ENCODE measurements at places on chromosomes 2 and 18.
A peak's percentile ranks its signal among the peaks of the same experiment; 100 is the strongest.

- no peak for DNase-seq
These were observed 91.7 kb upstream of the EPC2 start for GRCh38 chr2:148552675-148553331.

DNA sequence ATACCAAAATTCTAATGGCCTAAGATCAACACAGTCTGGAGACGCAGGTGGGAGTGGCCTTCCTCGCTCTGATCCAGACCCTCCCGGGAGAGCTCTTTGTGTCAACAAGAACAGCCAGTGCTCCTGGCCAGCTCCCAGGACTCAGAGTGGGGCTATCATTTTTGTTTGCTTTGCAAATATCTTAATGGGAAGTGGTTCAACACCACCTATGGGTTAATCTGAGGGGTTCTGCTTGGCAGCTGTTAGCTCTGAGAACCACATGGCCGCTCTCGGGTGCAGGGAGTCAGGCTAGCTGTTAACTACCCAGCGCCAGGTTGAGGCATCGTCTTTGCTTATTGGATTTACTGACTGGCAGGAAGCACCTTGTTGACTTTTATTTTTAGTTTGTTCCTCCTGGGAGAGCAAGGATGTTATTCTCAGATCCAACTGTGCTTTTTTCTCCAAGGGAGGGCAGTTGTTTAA lies 184.8 kb upstream of the SP5 start:
- no peak for DNase-seq

DNA sequence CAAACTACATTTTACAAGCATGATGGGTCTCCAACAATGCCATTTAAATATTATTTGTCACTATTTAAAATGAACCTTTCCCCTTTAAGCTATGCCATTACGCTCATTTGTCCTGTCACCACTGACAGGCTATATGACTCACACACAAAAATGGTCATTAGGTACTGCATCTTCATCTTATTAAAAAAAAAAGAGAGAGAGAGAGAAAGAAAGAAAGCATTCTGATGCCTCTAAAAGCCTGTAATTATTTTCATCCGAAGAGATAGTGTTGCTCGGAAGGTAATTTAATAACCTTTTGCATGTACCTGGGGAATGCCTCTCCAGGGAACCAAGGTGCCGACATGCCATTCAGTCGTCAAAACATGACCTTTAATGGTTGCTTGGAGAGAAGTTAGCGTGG lies 226.7 kb downstream of the ARHGAP15 start:
- DNase-seq: no peak

DNA sequence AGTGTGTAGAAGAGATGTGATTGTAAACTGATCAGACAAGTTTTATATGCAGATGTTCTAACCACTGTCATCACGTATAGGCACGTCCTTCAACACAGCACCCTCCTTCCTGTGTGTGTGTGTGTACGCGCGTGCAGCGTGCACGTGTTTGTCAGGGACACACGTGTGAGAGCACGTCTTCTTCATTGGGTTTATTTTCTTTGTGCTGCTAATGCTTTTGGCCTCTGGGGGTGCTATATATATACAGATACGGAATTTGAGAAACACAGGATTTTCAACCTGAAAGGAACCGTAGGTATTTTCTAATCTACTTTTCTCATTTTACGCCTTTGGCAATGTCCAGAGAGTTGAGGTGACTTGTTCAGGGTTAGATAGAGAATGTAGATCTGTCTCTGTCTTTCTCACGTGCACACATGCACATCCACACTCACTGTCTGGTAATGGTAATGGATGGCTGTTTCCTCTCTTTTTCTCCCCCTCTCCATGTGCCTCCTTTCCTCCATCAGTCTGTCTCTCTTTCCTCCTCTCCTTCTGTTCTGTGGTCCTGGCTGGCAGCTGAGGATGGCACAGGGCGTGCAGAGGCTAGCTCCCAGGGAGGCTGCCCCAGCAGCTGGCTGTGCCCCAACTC lies 13.4 kb upstream of the CELF4 start:
- DNase-seq: no peak

DNA sequence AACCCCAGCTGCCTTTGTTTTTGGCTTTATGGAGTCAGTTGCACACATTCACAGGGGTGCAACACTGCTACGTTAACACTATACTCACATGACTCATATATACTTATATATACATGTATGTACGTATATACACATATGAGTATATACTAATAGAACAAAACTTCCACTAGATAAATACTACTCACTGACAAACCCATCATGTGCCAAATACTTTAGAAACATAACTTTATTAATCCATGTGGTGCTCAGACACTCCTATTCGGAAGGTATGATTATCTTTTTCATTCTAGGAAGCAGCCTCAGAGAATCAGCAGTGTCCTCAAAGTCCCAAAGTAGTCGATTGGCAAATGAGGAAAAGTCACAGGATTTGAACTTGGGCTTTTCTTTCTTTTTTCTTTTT lies 7.9 kb downstream of the PMAIP1 start:
- DNase-seq: no peak

GRCh38 chr2:19256121-19256601 lies 102.3 kb downstream of the OSR1 start:
- DNase-seq: no peak

DNA sequence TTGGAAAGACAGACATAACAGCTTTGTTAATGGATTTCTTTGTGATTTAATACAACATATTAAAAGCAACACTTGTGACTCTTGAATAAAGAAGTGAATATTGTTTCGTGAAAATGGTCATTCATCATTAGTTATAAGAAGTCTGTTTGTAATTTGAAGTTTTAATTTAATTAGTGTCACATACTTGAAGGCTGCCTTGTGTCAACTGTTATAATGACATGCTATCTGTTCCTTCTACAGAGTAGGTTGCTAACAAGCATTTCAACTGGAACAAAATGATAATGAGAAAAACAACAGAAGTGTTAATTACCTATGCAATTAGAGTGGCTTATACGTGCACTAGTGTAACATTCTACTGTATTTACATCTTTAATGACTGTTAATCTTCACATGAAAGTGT lies 624.7 kb downstream of the LRP1B start:
- no peak for DNase-seq

DNA sequence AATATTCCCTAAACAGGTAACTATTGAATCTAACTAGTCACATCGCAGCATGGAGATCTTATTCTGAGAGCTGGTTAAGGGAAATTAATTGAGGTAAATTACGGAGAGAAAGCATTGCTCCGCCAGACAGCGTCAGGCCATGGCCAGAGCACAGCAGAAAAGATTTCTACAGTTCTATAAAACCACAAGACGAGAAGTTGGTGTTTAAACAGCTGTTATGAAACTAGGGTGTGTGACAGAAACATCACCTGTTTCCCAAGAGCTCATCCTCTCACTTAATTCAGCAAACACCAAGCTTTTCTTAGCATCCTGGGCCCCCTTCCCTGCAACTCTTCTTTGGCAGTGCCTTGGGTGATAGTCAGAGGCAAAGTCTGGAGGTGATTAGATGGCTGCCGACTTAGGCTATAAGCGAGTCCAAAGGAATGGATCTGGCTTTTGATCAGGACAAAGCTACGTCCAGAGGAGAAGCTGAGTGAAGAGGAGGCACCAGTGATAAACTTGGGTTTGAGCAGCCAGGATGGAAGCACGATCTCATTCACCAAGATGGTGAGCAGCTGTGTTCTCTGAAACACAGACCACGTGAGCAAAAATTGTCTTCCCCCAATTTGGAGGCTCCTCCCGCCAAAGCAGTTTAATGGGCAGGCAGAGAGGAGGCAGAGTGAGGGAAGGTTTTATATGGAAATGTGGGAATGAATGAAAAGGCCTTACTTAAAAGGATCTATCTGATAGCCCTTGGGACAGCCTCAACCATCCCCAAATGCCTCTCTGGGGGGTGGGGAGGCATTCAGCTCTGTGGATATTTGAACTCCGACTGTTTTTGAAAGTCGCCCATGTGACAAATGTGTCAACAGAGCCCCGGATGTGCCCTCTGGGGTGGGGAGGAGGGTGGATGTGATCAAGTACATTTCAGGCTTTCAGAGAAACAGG lies 57.8 kb downstream of the PKDCC start:
- DNase-seq: peak; percentile 46

DNA sequence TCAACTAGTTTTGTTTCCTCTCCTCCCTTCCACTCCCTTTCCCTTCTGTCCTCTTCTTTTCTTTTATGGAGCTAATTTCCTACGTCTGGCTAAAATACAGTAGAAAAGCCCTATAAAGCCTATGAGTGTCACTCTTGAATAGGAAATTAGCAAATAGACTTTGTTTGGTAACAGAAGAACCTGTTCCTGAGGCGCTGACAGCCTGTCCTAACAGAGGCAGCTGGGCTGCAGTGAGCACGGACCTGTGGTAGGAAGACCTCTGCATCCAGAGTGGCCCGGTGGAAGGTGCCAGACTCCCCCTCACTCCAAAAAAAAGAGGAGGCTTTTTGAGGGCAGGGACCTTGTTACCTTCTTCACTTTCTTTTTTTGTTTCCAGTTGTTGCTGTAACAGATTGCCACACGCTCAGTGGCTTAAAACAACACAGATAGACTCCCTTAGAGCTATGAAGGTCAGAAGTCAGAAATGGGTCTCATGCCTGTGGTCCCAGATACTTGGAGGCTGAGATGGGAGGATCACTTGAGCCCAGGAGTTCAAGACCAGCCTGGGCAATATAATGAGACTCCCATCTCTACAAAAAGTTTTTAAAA lies 81.2 kb upstream of the TXNDC2 start:
- no peak for DNase-seq

DNA sequence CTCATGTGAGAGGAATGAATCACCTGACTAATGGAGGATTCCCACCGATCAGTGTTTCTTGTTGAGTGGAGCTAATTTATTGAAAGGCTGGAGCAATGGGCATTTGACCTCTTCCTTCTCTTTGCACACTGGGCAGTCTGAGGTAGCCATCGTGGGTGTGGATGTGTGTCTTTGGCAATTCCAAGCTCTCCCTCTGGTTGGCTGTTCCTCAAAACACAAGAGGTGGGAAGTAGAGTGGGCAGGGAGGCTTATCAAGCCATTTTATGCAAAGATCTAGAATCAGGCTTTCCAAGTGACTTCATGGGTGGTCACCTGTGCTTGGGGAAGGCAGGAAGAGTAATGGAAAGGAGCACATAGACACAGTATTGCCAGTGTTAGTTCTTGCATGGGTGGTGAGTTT lies 154.8 kb downstream of the INSIG2 start:
- DNase-seq: no peak

GRCh38 chr18:74567822-74568221 lies 29.8 kb upstream of the ZNF407 start:
- no peak for DNase-seq

DNA sequence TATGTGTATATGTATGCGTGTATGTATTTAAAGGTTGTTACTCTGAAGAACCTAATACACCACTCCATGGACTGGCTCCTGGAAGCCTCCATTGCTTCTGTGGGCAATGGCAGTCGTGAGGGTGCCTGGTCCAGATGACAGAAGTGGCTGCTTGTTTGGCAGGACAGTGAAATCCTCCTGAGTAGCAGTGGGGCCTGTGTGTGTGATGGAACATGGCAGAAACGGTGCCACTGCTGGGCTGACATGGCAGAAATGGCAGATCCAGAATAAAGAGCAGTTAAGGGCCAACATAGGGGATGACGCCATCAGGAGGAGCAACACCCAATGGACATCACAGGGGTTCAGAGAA lies 6.1 kb upstream of the CPLX4 start:
- no peak for DNase-seq

GRCh38 chr2:218889937-218890336 lies 9.3 kb downstream of the WNT10A start:
- no peak for DNase-seq

DNA sequence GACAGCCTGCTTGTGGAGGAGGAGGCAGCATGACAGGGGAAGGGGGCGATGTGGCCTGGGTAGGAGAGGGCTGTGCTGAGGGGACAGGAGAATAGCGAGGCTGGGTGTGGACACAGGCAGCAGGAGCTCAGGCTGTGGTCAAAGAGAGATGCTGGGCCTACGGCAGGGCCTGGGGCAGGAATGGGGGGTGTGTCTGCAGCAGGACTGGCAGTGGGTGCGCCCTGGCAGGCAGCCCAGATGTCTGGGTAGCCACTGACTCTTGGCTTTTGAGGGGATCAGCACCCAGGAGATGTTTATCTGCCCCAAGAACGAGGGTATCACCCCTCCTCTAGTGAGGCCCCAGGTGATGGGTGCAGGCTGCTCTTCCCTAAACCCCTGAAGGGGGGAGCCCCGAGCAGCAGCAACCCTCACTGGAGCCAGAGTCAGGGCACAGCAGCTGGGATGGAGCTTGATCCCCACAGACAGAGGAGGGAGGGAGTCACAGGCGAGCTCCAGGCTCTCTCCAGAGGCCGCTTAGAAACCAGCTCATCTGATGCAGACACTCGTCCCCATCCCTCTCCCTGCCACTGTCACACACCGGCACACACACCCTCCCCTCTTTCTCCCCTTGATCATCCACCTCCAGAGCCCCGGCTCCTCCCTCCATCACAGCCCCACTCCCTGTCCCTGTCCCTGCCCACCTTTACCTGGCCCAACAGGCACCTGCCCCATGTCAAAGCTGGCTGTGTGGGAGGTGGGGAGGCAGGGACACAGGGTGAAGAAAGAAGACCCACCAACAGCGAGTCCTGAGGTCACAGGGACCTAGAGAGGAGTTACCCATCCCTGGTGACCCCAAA lies 29.8 kb upstream of the TNS1 start:
- DNase-seq: no peak

- DNase-seq: no peak
These were observed 112.7 kb upstream of the BCL2L11 start for GRCh38 chr2:111007757-111008688.

- DNase-seq: no peak
These were observed 123.8 kb upstream of the ZEB2 start for GRCh38 chr2:144643537-144644336.

DNA sequence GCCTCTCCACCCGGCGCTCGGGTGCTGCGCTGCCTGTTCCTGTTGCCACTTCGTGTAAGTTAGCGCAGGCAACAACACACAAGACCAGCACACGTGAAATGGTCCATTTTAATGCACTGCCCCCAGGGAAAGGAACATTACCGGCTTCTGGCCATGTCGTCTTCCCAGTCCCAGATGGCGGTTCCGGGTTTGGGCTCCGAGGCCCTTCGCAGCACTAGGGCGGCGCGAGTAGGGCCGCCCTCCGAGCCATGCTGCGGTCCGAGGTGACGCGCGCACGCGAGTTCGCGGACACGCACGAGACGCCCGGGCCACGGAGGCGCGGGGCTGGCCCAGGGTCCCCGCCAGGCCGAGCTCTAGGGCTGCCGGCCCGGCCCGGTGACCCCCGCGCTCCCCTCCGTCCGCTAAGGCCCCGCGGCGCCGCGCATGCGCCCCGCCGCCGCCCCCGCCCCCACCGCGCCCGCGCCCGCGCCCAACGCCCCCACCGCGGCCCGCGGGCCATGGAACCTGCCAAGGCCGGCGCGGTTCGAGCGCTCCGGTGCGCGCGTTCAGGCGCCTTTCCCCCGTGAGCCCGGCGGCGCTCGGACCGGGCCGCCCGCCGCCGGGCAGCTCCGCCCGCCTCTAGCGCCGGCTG lies 367 bp upstream of the ZNF236 start:
- peak; percentile 32 for DNase-seq

DNA sequence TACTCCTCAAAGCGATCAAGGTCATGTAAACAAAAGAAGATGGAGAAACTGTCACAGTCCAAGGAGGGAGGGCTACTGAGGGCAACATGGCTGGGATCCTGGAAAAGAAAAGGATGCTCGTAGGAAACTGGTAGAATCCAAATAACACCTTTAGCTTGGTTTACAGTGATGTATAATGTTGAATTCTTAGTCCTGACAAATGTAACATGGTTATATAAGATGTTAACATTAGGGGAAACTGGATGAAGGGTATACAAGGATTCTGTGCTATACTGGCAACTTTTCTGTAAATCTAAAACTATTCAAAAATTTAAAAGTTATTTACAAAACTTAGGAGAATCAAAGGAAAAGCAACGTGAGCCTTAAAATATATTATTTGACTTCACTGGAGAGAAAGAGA lies 257.0 kb downstream of the TTC32 start:
- DNase-seq: no peak

All from stimulated activated CD8-positive, alpha-beta memory T cell treated with anti-CD3 and anti-CD28 coated beads, Interleukin-7, amount 100 ng/mL, for 1 hour (primary cell).